Esophagus squamous epithelium (tissue), 5 donors: ENCODE measurements at places on chromosomes 11 and 22.

DNA sequence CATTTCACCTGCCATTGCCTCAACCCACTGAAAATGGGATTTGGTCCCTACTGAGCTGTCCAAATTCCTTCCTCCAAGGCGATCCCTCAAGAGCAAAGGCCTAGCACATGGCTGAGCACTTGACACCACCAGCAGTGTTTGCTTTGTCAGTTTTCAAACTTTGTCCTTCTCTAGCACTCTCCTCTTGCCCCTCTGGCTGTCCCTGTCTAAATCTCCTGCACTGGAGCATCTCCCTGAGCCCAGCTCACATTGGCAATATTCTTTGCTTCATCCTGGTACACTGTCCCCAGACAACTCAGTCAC lies 66.6 kb upstream of the FTH1 start:
- no peak for DNase-seq

- no peak for DNase-seq
Measured at GRCh38 chr11:111737444-111738210, 28.6 kb downstream of the PPP2R1B start.

DNA sequence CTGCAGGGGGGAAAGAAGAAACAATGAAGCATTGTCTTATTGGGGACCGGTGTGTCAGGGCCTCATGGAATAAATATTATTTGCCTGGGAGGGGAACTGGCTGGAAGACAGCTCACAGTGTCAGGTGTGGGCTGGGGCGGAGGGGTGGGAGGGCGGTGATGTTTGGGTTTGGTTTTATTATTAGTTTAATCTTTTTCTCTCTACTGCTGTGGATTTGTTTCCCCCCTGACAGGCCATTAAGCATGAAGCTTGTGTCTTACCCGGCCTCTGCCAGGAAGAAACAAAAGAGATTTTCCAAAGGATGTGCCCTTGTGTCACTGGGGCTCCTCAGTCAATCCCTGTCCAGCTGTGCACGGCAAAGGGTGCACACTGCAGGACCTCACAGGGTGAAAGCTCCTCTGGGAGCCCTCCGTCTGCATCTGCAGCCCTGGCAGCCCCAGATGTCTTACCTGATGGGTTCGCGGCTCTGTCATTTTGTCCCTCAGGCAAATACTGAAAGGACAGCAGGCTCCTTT lies 203.1 kb upstream of the TMEM45B start:
- DNase-seq, result no peak

DNA sequence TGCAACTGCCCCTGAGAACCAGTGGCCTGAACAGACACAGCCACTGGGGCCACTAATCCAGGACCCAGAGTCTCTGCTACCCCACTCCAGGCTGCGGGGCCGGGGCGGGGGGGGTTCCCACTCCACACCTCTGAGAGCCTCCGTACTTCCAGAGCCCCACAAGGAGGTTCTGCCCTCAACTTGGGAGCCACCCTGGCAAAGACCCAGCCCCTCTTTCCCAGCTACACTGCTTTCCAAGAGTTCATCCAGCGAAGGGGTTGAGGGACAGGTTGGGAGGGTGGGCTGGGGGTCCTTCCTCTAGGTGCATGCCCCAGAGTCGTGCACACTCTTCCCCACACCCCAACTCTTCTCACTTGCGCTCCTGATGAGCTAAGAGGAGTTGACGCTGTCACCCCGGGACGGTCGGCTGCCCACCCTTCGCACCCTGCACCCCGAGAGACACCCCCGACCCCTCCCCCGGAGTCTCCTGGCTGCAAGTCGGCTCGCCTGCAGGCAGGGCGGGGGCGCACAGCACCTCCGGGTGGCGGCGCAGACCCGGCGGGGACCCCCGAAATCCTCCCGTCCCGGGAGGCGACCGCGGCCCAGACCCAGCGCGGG lies 531 bp downstream of the RAB3IL1 start:
- DNase-seq, result no peak

DNA sequence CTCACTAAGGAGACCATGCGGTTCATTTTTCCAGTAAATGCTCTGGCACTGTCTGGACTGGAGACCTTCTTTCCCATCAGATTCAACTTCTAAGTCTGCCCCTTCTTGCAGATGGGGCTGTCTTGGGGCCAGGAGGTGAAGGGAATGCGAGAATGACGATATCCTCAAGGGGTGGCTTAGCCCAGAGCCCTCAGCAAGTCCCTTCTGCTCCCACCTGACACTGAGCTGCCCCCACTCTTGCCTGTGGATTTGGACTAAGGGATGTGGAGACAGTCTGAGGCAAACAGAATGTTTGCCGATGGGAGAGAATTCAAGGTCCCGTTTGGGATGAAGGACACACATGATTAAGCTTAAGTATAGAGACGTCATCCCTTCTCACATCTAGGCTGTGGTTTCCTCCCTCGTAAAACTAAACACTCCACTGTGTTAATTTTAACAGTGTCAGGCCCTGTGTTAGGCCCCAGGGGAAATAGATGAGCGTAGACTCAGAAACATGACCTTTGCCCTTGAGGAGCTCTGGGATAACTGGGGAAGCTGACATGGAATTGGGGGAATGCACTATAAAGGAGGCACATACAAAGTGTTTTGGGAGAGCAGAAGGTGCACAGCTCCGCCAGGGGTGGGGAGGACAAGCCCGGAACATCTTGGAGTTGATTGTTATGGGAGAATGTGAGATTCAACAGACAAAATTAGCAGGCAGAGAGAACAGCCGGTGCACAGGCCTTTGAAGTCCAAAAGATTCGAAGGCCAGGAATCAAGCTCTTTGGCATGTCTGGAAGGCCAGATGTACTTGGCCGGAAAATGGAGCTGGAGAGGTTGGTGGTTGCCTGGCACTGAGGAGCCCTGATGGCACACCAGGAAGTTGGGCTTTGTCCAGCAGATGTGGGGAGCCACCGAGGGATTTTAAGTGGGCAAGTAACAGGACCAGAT lies 71.6 kb downstream of the ST3GAL4 start:
- no peak for DNase-seq

GRCh38 chr11:124712392-124712791 lies 27.4 kb upstream of the NRGN start:
- DNase-seq, result no peak

DNA sequence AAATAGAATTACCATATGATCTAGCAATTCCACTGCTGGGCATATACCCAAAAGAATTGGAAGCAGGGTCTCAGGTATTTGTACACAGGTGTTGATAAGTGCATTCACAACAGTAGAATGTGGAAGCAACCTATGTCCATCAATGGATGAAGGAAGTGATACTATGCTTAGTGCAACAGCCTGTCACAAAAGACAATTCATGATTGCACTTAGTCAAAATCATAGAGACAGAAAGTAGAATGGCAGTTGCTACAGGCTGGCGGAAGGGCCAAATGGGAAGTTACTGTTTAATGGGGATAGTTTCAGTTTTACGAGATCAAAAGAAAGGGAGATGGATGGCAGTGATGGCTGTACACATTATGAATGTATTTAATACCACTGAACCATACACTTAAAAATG lies 42.0 kb downstream of the SGSM3 start:
- DNase-seq, result no peak

GRCh38 chr11:70633610-70634009 lies 235.3 kb downstream of the CTTN start:
- no peak for DNase-seq
